Neuronal stem cell (in vitro differentiated cells): ENCODE measurements at places on chromosomes 12 and 14.
A peak's percentile ranks its signal among the peaks of the same experiment; 100 is the strongest.

DNA sequence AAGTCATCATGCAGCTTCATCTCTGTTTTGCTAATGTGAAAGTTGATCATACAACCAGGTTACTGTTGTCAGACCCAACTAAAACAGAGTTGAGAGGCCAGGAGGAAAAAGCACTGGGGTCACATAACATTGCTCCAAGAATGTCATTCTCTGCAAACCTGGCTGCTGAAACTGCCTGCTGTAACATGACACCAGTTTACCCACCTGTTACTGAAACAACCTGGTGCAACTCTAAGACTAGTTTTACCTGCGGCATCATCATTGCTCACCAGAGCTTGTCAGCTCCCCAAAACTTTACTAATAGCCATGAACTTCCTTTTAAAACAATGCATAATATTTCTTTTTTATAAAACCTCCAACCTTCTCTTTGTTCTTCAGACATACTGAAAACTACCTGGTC lies 30.7 kb upstream of the DEGS2 start:
- DNase-seq = no peak

DNA sequence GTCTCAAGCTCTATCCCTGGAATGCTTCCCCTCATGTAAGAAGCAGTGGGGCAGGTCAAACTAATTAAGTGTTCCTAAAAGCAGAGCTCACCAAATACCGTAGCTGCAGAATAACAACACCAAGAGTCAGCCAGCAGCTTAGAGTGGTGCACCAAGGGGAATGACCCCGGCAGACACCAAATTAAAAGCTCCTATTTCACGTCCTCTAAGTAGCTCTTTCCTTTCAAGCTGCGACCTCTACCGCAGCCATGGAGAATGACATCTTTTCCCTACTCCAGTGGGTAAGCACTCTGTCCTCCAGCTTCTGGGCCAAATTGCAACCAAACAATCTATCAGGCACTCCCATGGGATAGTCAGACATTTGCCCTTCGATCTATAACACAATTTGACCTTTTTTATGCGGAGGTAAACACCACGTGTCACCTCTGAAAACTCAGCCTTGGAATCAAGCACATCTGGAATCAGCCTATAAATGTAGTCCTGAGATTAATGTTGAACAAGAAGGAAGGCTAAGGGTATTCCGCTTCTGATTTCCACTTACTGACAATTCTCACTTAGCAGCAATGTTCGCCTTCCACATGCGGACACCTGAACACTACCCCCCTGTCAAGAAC lies 67.6 kb upstream of the CDKN3 start:
- DNase-seq = peak; percentile 84

DNA sequence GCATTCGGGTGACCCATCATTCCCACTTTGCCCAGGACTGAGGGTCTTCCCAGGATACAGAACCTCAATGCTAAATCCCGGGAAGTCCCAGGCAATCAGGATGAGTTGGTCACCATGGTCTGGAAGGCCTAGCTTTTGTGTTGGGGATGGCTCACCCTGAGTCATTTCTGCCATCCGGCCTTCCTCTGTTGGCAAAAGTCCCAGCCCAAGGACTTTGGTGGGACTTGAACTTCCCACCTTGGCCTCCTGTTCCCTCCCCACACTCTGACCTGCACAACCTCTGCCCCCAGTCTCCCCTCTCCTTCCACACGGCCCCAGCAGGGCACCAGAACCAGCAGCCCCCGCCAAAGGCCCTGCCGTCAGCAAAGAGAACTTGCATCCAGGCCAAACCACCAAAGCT lies 24.6 kb upstream of the NCOR2 start:
- no peak for DNase-seq

DNA sequence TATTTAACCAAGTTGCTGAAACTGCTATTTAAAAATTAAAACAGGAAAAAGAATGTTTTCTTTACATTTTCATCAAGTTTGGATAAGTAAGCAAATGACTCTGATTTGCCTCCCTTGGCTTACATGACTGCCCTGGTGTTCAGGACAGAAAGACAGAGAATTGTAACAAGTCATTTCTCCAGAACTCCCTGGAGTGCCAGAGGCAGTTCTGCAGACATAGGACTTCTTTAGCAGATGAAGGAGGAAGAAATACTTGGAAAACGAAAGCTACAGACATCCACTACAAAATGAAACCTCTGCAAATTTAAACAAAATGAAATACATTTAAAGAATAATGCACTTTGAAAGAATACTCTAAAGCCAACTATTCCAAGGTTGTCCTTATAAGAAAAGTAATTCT lies 253.9 kb downstream of the LRFN5 start:
- no peak for DNase-seq

DNA sequence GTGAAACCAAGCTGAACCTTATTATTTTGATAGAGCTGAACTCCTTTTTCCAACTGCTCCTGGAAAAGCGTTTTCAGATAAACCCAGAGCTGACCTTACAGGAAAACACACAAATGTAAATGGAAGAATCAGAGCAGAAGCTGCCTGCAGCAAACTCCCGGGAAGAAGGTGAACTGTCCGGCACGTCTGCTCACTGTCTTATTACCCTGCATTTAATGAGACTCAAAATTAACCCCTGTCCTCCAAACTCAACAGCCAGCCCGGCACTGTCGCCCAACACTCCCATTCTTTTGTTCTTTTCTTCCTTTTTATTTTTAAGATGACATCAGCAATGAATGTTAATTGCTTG lies 1046.9 kb upstream of the FLRT2 start:
- peak; percentile 9 for DNase-seq

- DNase-seq = no peak
Measured at GRCh38 chr12:90020881-90021280, 312.2 kb upstream of the ATP2B1 start.

DNA sequence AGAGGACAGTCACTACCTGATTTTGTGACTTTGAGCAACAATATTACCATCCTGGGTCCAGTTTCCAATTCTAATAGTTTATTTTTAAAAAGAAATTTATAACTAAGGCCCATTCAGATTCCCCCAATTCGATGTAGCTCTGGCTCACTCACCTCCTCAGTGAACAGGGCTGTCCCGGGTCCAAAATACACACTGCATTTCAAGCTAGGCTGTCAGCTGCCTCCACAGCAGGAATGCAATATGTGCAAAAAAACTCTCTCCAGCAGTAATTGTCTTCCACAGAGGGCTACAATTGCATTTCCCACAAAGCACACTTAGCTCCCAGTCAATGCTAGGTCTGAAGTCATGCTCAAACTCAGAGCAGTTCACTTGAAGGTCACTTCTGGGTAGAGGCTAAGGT lies 39.3 kb upstream of the ZNF641 start:
- no peak for DNase-seq

DNA sequence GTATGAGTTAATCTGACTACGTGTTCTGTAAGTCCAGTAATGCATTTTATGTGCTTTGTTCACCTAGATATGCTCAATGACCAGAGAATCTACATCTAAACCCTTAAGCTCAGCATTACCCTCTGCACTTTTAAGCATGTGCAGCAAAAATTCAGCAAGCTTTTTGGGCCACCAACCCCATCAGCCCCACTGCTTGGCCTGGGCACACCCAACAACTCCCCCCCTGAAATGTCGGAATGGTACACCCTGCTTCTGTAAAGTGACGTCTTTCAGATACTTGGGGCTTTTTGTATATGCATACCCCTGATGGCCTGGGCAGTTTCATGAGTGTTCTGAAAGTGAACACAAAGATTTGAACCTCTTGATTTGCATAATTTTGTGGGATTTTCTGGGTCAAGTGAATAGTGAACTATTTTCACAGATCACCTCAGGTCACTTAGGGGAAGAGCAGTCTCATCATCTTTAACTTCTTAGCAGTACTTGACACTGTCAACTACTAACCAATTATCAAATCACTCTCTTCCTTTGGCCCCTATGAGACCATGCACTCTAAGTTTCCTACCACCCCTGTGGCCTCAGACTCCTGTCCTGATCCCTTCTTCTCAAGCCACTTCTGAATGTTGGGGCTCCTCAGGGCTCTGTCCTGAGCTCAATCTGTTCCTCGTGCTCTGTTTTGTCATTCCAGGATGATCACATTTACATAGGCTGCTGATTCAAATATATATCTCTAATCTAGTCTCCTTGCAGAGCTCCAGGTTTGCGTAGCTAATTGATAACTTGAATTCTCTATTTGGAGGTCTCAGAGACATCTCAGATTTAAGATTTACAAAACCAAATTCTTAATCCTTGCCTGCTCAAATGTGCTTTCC lies 36.3 kb upstream of the PPM1A start:
- DNase-seq = no peak

GRCh38 chr14:23696701-23697239 lies 60.6 kb downstream of the DHRS2 start:
- no peak for DNase-seq

- DNase-seq = peak; percentile 93
Measured at GRCh38 chr14:79278798-79279644, 932.3 kb downstream of the DIO2 start.
